ENCODE measurements at places on chromosomes 4 and X.
A peak's percentile ranks its signal among the peaks of the same experiment; 100 is the strongest.

DNA sequence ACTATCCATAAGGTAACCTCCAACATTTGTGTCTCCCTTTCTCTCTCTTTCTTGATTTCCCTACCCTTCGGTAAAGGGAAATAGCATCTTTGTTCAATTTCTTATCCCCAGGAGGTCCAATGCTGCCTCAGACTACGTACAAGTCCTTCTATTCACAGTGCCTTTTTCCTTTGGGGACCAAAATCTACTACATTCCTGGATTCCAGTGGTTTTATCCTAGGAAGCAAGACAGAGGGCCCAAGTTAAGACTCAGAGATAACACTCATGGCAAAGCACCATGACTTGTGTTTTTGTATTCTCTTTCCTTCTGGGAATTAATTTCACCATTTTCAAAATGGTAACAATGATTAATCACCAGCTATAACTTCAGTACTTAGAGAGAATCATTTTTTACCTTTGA is 10.6 kb downstream of the G3BP2 start:
- no peak for DNase-seq

DNA sequence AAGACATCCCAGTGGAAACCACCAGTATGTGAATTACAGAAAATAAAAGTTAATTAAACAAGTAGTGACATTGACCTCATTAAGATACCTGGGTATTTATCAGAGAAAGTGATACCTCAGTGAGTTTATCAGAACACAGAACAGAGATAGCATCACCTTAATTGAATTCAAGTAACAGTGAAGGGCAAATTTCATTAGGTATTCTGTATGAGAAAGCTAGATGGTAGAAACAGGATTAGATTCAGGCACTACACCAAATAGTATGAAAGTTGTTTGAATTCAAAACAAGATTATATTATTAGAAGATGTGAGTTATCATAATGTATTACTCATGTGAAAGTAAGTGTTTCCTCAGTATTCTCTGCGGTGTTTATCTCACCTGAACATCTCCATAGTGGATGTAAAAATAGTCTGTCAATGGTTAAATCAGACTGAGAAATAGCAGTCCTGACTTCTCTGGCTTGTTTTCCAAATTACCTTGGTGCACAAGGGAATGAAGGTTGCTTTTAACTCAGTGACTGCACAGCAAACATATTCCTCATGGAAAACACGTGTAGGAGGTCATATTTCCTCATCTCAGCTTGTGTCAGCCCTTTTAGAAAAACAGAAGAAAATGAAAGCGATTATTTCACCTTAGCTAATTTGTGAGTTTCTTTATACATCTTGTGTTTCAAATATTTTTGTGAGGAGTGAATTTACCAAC is 79.9 kb upstream of the PCDH18 start:
- DNase-seq, result no peak

DNA sequence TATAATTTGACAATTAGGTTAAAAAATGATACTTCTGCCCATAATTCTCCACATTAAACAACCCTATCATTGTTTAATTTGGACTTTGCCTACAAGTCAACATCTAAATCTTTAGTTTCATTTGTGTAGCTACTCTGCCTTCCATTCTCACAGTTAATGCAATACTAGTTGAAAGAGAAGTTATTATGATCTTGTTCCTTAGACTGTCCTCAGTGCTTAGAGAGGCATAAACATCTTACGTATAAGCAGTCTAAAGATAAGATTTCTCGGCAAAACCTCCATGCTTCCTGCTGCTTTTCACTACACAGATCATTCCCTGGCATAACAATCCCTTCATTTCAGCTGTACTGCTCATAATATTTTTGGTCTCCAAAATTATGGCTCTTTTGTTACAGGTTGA is 105.1 kb upstream of the CAMK2D start:
- DNase-seq, result no peak

DNA sequence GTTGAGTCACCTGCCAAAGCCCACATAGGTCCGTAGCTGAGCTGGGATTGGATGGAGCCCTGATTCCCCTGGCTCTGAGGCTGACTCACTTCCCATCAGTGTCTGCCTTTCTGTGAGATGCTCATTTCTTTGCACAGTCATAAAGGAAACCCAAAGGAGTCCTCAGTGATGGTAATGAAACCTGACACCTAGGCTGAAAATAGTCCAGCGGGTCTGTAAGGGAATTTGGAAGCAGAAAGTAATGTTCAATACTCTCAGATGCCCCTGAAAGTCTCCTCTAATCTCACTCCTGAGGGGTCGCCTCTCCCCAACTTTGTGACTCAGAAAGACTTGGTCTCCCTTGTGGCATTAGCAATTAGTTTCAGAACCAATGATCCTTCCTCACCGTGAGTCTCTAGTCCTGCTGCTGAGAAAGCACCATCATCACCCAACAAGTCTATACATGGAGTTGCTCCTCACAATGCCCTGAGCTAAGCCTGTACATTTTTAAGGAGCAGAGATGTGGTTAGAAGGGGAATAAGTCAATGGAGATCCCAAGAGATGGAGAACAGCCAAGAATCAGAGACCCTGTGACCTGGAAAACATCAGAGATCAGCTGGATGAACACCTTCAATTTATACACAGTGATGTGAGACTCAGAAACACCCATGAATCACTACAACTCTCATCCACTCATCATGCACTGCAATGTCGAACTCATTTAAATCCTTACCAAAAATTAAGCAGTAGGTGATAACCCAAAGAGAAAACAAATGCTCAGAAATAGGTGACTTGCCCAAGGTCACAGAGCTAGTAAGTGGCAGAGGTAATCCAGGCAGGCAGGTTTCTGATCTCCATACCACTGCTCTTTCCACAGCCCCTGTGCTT is 219.0 kb upstream of the CPEB2 start:
- DNase-seq, result peak; percentile 58

GRCh38 chrX:124860736-124861135 is 458.9 kb upstream of the TEX13C start:
- no peak for DNase-seq

All from RKO (cell line).